ENCODE measurements at places on chromosomes 2 and 18. TPM values are rescaled to one million over a fixed set of nuclear protein-coding genes. Genes with fewer than 3 reads are reported as not detected.

DNA sequence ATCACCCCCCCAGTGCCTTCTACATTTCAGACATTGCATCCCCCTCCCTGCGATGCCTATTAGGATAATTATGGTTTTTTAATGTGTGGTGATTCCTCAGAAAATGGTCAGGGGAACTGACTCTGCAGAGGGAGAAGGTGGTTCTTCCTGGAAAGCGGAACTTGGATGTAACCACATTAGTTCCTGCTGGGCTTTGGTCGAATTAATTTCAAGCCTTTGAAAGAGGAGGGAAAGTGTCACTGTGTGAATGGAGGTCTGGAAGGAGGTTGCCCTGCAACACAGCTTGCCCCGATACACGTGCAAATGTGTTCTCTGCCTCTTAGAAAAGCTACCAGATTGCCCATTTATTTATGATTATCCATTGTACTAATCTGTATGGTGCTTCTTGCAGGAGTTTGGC lies 63.2 kb upstream of the TPO start:
- no peak for DNase-seq

GRCh38 chr2:70301344-70302194 lies at the start of gene FAM136A:
Gene FAM136A (minus strand): TSS chr2:70302067. CDS start chr2:70302011, 56 bp downstream.
- DNase-seq: peak; percentile 88

DNA sequence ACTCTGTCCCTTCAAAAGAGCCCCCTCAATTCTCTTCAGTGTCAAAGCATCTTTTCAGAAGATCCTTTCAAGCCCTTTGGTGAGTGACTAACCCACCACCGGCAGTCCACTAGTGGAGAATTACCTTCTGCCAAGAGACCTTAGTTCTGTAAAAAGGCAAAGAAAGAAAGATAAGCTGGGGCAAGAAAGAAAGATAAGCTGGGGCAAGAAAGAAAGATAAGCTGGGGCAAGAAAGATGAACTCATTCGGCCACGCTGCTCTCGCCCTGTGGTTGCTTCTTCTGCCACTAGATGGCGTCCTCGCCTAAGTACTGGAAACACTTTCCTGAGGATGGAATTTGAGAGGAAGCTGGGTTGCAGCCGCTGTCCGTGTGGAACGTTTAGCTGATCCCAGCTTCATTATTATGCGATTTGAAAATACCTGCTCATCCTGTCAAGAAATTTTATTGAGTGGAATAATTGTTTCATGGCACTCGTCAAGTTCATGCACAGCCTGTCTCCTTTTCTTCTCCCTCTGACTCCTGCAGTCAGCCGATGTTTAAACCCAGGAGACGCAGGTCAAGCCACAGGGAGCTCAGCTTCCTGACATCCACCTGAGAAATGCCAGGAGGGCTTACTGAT lies 17.3 kb upstream of the ANXA4 start:
- peak; percentile 88 for DNase-seq

DNA sequence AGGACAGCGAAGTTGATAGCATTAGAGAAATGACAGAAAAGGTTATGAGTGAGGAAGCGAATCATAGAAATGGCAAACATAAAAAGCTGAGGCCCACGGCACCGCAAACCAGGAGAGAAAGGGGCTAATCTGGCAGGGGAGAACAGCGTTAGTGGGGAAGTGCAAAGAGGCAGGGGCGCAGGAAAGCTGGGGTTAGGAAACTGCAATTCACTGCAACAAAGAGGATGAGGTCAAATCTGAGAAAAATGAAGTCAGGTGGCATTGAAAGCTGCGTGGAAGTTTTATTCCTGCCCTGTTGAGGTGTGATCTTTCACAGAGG lies 653 bp upstream of the ABI2 start:
- DNase-seq: no peak

GRCh38 chr2:55012672-55013484 lies 37.4 kb downstream of the RTN4 start:
- DNase-seq: no peak

DNA sequence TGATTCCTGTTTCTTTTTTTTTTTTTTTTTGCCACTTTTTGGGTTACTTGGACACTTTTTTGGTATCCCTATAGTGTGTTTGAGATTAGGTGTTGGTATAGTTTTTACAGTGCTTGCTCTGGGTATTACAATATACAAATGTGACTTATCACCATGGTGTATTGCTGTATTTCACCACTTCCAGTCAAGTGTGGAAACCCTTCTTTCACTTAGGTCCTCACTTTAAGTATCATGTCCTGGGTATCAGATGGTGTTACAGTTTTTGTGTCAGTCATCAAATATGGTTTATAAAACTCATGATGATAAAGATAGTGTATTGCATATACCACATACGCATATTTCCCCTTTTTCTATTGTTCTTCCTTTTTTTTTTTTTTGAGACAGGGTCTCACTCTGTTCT lies 1.8 kb downstream of the ATP9B start:
- DNase-seq: no peak

GRCh38 chr2:112622528-112622849 lies 23.2 kb upstream of the SLC20A1 start:
- no peak for DNase-seq

- no peak for DNase-seq
These were observed 166.2 kb downstream of the ATAD2B start for GRCh38 chr2:23760736-23761135.

ABCG8 gene
- not detected for total RNA-seq

GRCh38 chr2:139918982-139919381 lies 1138.8 kb upstream of the NXPH2 start:
- no peak for DNase-seq

DNA sequence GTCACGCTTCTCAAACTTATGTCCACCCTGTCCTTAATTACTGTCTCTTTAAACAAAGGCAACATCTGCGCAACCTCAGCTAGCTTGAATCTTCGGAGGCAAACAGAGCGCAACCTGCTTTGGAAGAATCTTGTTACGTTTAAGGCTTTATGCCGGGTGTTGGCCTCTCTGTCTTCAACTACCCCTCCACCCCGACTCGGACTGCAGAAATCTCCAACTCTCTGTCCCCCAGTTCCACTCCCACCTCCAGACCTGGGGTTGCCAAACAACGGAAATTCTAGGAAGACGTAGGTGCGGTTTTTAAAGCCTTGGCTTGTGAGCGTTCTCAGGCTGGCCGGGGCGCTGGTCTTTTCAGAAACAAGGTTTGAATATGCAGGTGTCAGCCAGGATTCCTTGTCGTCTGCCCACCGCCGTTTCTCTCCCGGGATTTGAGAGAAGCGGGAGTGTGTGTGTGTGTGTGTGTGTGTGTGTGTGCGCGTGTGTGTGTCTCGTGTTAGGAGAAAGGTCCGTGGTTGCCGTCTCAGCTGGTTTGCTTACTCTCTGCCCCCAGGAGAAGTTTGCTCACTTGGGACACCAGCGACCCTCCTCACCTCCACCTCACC lies 1.1 kb upstream of the ONECUT2 start:
- no peak for DNase-seq

DNA sequence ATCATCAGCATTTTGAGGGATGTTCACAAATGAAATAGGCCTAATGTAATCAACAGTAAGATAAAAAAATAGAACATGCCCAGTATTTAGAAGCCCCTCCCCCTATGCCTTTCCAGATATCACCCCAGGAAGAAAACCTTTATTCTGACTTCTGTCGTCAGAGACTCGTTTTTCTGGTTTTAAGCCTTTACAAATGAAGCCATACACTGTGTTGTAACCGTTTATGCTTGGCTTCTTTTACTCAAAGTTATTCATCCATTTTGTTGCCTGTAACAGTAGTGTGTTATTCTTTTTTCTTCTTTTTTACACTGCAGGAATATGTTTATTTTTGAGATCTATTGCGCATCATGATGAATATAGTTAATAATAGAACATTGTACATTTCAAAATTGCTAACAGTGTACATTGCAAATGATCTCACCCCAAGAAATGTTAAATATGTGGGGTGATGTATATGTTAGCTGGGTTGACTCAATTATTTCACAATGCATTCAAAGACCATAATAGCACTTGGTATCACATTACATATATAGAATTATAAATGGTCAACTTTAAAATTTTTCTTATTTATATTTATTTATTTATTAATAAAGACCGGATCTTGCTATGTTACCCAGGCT lies 28.1 kb upstream of the PNPT1 start:
- no peak for DNase-seq

DAW1 gene
- total RNA-seq: not detected

MC2R gene
- not detected for total RNA-seq

ANKRD30B gene
- total RNA-seq: 0.11 TPM

- DNase-seq: no peak
These were observed 190.4 kb downstream of the RIT2 start for GRCh38 chr18:42925036-42925435.

DNA sequence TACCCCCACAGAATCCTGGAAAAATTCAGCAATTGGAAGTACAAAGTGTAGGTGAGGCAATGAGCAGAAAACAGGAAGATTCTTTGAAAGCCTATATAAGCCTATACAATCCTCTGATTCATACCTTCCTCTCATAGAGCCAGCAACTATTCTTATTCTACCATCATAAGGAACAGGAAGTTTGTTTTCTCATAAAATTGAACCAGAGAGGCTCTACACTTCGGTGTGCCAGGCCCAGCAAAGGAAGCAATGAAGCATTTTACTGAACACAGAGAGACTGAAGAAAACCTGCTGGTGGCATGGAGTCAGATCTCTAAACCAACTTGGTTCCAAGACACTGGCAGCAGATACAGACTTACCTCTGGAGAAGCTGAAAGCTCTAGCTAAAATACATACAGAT lies 18.7 kb downstream of the CASP8 start:
- DNase-seq: no peak

DNA sequence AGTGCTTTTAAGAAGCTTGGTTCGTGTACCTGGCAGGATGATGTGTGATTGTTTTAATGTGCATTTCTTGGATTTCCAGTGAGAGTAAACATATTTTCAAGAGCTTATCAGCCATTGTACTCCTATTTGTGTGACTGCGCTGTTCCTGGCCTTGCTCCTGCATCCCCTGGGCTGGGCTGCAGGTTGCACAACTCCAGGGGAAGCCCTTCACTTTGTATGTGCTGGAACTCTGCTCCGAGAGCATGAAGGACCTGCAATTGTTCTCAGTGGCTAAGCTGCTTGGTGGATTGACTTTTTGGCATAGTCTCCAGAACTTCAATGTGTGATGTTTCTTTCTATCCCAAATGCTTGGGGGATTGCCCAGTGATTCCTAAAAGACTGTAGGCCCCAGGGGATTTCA lies 18.8 kb downstream of the ATP6V1C2 start:
- no peak for DNase-seq

- no peak for DNase-seq
These were observed 59.1 kb upstream of the TXNDC2 start for GRCh38 chr18:9826685-9827084.

L3MBTL4 gene
- total RNA-seq: 29.2 TPM

- DNase-seq: no peak
These were observed 143.1 kb downstream of the INHBB start for GRCh38 chr2:120489023-120489422.

ACMSD gene
- total RNA-seq: not detected

ADRA2B gene
- total RNA-seq: 1.3 TPM

DNA sequence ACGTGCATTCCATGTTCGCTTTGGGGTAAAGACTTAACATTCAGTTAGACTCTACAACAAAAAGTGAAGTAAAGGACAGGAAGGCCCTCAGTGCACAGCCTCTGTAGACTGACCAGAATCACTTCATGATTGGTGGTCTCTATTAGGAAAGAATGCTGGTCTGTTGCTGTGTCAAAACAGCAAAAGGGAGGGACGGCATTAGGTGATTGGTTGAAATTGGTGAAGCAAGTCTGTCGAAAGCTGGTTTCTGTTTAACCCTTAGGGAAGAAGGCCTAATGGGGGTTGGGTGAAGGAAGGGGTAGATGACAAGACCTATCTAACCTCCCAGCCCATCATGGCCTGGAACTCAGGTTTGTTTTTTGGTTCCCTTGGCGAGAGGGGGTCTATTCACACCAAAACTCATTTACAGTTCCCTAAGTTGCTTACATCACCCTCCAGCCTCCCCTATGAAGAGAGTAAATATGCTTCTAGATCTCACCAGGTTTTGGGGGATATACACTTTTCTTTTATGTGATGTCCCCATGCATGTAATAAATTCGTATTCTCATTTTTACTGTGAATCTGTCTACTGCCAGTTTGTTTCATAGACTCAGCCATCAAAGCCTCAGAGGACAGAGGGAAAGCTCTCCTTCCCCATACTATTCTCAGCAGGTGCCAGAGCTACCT lies 65.6 kb downstream of the TMEM17 start:
- DNase-seq: no peak

- DNase-seq: no peak
These were observed at the start of gene SPHKAP for GRCh38 chr2:228181098-228182019. Gene SPHKAP (minus strand): TSS chr2:228181687. CDS start chr2:228181598, 89 bp downstream.

- DNase-seq: no peak
These were observed 24.1 kb downstream of the PRKD3 start for GRCh38 chr2:37300578-37300977.

SLC23A3 gene
- 3.9 TPM for total RNA-seq

DNA sequence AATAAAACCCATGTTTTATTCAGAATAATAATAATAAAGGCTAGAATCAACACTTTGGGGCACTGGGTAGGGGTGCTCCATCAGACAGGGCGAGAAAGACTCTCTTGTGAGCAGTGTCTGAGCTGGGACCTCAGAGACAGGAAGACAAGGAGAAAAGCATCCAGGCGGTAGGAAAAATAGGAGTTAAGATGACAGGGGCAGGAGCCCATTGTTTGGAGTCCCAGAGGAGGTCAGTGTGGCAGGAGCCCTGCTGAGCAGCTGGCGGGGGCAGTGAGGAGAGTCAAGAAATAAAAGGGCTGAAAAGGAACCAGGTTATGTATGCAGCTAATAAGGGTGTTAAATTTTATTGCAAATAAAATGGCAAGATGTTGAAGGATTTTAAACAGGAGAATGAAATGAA lies 457.4 kb downstream of the FBXO15 start:
- DNase-seq: no peak

GRCh38 chr2:33275689-33276444 lies 200.6 kb upstream of the RASGRP3 start:
- DNase-seq: no peak

EPHA4 gene
- total RNA-seq: 81.6 TPM

DNA sequence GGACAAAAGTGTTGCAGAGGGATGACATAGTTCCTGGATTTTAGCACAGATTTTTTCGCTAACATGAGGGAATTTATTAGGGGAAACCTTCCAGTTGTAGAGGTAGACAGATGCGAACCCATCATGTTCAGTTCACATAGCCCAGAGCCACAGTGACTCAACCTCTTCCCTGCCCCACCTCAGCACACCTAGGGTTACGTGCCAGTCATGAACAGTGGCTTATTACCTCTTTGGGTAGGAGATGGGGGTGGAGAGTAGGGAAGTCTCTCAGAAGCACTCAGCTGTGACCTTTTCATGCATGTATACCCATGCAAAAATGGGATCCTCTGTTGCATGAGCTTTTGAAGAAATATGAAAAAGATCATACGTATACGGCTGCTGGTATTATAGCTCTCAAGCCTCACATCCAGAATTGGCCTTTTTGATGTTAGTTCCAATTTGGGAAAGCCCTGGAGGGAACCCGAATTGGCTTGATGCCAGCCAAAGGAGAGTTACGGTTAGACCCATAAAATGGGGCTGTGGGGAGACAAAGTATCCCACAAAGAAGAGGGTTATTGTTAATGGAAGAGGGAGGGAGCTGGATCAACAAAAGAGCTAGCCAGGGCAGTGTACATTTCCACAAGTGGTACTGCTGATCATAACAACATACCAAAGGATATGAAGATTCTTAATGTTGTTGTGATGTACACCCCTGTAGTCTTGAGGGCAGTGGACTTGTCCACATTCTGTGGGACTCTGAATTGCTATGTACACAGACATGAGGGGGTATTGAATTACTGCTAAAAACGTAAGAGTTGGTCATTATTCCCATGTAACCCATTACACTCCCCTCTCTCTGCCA lies 4.9 kb downstream of the TANC1 start:
- DNase-seq: peak; percentile 44

Measured in thyroid gland (tissue), 4 donors.